Ammon's horn (tissue), 1 donor: ENCODE measurements at places on chromosomes 5 and 9.

- DNase-seq = no peak
Measured at GRCh38 chr9:101566904-101567724, 27.7 kb downstream of the PPP3R2 start.

- no peak for DNase-seq
Measured at GRCh38 chr9:95218773-95219172, 98.7 kb downstream of the FANCC start.

GRCh38 chr9:4130166-4130565 is 169.7 kb downstream of the GLIS3 start:
- DNase-seq = no peak

DNA sequence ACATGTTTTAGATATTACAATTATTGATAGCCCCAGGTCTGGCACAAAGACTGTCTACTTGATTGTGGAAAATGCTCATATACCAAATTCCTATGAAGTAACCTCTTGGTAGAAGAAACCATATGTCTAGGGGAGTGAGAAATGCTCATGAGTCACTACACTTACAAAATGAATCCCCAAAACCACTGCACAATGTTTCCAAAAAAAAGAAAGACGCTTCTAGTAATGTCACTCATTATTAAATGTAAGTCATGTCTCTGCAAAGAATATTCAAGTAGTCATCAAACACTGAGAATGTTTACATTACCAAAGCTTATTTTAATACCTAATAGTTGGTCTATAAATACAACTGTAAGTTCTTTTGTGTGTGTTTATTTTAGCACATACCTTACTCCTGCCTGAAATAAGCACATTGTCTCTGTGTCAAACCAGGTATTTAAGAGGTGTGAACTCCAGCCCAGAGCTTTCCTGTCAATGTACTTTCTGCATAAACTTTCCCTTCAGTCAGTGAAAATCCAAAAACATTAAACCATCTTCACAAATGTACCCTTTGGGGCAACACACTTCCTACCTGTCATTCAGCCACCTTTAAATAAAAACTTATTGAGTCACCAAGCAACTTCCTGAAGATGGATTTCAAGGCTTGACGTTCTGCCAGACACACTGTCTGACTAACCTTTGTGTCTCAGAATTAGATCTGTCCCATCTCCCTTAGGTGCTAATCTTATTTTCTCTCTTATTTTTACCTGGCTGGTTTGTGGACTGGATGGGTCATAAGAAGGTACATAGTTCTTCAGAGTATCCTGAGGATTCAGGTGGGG is 194.0 kb downstream of the NFIB start:
- no peak for DNase-seq

DNA sequence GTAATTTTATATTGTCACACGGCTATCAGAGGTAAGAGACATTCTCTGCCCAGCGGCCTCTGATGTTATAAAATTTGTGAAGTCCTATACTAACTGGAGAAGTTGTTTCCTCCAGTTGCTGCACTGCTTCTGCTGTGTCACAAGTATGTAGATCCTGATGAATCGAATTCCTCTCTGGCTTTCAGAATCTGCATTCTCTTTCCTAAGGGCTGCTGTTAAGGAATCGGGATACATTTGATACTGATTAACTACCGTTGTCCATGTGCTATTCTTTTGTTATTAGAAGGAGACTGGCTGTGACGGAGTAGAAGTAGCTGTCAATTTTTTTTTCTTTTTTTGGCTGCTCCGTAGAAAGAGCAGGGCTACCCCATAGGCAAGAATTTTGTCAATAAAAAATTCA is 81.7 kb upstream of the LRRC70 start:
- no peak for DNase-seq

DNA sequence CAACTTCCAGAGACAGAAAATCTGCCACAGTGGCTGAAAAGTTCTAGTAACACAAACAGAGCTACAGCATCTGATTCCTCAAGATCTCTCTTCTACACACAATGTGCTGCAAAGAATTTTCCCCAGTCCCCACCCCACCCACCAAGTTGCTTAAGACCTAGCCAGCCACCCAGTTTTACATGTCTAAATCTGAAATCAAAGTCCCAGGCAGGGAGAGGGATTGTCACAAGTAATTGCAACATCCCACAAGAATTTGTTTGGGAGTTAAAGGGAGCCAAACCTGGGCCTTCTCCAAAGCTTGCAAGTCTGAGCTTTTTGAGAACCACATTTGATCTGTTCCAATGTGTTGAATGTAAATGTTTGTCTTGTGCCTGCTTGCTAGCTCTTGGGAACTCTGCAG is 15.5 kb downstream of the IGIP start:
- no peak for DNase-seq

GRCh38 chr9:107486674-107487520 is 2.7 kb downstream of the KLF4 start:
- no peak for DNase-seq

- DNase-seq = no peak
Measured at GRCh38 chr5:17190799-17191391, 26.5 kb upstream of the BASP1 start.

DNA sequence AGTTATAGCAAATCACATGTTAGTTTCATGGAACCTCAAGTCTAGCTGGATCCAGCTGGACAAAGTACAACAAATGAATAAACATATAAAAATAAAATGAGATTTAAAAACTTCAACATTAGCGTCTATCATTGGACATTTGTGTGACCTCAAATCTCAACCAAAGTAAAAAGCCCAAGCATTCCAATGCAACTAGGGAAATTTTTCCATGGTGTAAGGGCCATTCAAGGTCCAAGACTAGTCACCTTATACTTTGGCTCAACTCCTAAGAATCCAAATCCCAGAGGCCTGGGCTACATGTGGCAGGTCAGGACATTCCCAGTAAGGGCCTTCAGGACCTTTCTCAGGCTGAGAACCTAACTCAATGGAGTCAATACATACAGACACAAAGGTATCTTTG is 137.4 kb upstream of the DMAC1 start:
- DNase-seq = no peak

DNA sequence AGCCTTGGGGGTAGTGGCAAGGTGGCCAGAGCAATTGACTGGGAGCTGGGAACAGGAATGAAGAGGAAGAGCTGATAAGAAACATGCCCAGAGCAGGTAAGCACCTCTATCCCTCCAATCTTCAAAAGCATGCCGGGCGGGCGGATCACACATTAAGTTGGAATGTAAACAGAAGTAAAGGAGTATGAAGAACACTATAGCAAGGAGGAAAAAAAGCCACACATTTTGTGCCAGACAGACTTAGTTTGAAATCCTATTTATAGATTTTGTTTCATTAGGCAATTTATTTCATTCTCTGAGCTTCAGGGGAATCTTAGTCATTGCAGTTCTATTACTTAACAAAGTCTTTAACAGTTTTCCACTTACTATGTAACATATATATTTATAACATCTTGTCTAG is 173.9 kb upstream of the TNC start:
- DNase-seq = no peak

DNA sequence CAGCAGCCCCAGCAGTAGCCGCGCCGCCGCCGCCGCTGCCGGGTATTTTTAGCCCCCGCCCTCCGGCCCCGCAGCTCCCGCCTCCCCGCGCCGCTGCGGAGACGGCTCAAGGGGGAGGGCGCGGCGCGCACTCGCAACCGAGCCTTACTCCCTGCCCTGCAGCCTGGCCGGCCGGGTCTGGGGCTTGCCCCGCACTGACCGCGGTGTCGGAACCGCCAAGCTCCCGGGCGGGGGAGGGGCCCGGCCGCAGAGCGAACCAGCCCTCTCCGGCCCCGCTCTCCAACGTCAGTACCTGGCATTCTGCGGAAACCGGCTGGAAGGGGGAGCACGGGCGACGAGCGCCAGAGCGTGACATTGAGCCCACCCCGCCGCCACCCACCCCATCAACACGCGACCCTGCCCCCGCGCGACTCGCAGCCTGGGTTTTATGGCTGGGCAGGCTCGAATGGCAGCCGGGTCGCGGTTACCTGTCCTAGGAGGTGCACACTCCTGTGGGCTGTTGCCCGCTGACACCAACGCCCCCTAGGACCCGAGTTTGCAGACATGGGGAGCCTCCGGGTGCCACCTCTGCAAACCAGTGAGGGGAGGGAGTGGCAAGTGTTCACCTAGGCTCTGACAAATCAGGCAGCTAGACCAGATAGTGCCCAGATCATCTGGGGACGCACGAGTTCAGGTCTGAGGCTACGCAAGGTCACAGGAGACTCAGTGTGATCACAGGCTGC is at the start of gene ACSL6:
ACSL6 (minus strand) TSS at position 37 of the 722 bp plus-strand sequence. CDS start 105 bp downstream, outside the sequence.
- peak; percentile 61 for DNase-seq

GRCh38 chr9:3746296-3747275 is 220.8 kb upstream of the RFX3 start:
- no peak for DNase-seq

GRCh38 chr9:99050292-99050911 is 54.5 kb upstream of the TGFBR1 start:
- no peak for DNase-seq

DNA sequence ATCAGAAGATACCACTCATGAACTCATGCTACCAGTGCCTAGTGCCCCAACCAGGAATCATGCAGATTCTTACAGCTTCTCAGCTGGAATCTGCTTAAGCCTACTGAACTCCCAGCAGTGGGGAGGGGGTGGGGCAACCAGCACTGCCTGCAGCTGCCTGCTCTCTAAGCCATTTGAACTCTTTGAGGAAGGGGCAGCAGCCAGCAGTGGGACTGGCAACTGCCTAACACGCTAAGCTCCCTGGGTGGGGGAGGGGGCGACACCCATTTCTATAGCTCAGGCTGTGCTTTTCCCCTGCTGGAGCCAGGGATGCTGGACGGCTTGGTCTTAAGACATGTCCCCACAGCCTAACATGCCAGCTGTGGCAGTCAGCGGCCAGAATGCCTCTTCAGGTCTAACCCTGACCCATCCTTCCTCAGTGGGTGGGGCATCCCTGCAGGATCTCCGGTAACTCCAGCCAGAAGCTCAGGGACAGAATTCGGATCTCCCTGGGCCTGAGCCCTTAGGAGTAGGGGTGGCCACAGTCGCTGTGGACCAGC is 889.7 kb downstream of the CDH9 start:
- no peak for DNase-seq

GRCh38 chr5:151239237-151239861 is 13.6 kb upstream of the GM2A start:
- peak; percentile 76 for DNase-seq

DNA sequence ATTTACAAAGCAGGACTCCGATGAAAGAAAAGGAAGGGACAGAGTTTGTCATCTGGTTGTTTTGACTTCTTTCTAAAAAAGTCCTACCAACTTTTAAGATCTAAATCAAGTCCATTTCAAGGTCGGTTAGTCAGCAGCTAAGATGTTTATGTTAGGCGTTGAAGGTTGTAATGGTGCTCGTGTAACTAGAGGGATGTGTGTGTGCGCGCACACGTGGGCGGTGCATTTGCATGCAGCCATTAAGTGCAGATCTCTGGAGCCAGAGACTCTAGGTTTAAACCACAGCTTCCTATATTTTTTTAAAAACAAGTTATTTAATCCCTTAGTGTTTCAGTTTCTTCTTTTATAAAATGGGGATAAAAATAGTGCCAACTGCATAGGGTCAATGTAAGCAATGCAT is 77.0 kb upstream of the SMIM32 start:
- no peak for DNase-seq

DNA sequence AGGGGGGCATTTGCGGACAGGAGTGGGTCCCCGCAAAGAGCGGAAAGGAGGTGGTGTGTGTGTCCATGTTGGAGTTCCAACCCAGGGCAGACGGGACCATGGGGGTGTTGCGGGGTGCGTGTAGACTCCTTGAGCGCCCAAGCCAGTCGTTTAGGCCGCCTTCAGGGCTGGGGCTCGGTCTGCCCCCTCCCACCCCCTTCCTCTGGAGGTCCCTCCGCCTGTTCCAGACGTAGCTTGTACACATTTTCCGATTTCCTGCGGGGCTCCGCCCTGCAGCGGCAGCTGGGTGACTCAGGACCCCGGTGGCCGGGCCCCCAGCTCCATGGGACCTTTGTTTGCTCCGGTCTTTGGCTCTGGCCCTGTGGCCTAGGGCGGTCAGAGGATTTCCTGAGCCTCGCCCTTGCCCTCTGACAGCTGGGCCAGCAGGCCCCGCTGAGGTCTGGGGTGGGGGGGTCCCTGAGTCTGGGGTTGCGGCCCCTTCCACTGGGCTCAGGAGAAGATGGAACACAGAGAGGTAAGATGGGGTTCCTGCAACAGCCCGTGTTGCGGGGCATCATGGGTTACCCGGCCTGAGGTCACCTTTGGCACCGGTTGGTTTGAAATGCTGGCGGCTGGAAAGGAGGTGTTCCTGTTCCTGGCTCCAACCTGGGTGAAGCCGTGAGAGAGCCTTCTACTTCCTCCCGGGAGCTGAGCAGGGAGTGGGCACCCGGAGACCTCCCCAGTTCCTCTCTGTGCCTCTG is 1.5 kb downstream of the PKN3 start:
- no peak for DNase-seq

DNA sequence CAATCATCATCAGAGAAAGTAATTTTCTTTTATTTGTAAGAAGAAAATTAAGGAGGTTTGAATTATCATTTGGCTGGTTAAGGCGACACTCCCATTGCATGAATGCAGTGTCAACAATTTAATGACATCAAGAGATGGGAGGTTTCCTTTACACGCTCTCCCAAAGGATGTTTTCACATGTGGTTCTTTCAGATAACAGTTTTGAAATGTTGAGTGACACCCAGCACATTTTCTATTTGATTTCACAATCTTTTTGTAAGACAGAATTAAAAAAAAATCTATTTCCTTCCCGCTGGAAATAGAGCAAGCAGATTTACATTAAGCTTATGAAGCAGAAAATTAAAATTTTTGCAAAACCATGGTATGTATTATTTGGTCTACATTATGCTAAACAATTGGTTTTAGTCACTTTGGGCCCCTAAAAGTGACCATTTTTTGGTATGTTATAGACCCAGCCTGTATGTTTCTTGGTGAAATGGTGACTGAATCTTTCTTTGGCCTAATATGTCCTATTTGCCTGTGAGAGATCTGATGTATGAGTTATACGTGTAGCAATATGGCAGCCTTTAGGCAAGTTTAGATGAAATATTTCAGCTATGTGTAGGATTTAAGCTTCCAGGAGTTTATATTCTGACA is 18.9 kb upstream of the ANKRD55 start:
- DNase-seq = no peak

GRCh38 chr5:159262472-159262858 is 625 bp upstream of the UBLCP1 start:
- no peak for DNase-seq

DNA sequence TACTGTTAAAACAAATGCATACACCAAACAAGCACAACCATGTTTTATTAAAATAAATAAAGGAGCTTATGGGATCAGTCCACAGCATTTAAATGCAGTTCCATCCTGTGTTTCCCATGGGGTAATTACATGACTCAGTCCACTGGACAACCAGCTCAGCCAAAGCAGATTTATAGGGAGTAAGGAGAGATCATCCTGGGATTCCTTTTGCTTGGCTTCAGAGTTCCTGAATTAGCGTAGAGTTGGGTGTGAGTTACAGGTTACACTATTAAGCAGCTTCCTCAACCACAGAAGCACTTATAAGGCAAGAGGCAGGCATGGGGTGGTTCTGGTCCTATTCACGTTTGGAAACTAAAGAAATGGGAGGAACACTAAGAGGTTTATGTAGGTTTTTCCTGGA is 381.1 kb upstream of the ACTBL2 start:
- DNase-seq = no peak

DNA sequence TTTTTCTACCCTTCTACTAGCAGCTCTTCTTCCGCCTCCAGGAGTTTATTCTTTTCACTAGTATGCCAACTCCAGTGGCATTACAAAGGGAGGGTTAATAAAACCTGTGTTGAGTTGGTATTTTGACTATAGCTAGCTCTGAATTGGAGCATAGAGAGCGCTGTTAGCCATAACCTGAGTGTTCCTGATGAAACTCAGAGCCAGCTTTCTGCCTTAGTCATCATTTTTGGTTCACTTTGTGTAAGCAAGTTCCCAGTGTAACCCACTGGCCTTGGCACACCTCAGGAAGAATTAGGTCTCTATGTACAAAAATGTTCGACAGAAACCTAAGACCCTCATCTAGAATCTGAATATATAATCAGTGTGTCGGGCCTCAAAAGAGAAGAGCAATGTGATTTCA is 238.9 kb downstream of the NR3C1 start:
- no peak for DNase-seq
